Stimulated activated CD8-positive, alpha-beta memory T cell treated with anti-CD3 and anti-CD28 coated beads, Interleukin-12 subunit alpha, Interleukin-12 subunit beta, amount 100 ng/mL, for 4 hours (primary cell): ENCODE measurements at places on chromosomes 11 and 22.

GRCh38 chr22:22737590-22737989 lies 93.2 kb downstream of the GGTLC2 start:
- DNase-seq = no peak

DNA sequence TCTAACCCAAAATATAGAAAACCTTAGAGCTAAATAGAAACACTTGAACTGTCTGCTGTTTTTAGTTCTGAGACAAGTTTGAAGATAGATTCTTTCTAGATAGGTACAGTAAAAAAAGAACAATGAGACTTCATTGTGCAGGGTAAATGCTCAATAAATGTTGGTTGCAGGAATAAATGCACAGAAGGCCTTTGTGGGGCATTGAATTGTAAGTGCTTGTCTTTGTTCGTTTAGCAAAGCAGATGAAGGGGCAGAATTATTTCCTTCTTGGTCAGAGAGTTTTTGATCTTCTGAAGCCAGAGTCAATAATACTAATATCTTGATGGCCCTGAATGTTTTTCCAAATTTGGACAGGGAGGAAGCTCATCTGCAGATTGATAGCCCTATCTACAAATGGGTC lies 340.4 kb downstream of the OPCML start:
- no peak for DNase-seq

- DNase-seq = no peak
Observed at GRCh38 chr11:62931499-62932278, 10.5 kb upstream of the CHRM1 start.

DNA sequence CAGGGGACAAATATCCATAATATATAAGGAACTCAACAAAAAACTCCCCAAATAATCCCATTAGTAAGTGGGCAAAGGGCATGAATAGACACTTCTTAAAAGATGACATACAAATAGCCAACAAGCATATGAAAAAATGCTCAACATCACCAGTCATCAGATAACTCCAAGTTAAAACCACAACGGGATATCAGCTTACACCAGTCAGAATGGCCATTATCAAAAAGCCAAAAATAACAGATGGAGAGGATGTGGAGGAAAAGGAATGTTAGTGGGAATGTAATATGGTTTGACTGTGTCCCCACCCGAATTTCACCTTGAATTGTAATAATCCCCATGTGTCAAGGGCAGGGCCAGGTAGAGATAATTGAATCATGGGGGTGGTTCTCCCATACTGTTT lies 350.1 kb downstream of the GUCY1A2 start:
- DNase-seq = no peak

GRCh38 chr11:122339436-122340060 lies 223.5 kb upstream of the BLID start:
- no peak for DNase-seq

DNA sequence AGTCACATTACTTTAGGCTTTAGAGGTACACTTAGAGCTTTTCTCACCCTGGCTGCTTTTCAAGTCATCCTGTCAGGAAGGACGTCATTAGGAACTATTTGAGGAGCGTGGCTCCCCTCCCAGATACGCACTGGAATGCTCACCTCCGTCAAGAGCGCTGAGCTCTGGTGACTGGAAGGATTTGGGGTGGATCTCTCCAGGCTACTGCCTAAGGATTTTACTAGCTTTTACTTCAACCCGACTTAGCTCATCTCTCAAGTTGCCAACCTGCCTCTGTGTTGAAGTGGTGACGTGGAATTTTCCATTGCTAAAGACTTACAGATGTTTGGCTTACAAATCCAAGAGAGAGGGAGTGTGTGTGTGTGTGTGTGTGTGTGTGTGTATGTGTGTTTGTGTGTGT lies 355.3 kb upstream of the CCDC90B start:
- no peak for DNase-seq

DNA sequence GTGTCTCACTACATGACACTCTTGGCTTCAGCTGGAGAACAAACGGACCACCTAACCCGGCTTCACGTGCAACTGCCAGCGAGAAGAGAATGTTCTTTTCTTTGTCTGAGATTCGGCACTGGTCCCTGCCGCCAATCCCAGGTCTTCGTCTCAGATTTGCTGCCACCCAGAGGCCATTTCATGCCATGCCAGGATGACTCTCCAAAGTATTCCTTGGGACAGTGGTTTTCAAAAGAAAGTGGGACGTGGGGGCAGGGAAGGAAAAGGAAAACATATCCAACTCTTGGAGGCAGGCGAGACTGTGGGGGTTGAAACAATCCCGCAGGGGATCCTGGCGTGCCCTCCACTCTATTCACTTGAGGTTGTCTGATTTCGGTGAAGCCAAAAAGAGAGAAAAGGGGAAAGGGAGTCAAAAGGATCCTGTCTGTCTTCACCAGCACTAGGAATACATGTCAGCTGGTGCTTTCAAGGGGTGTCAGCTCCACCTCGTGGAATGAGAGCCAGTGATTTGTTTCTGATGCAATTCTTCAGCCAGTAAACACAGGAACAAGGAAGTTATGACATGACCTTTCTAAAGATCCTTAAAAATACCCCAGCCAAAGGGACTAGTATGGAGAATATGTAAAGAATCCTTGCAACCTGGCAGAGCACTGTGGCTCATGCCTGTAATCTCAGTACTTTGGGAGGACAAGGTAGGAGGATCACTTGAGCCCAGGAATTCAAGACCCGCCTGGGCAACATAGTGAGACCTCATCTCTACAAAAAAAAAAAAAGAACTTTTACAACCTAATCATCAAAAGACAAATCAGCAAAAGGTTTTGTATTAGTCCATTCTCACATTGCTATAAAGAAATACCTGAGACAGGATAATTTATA lies 41.0 kb upstream of the APLNR start:
- DNase-seq = no peak

DNA sequence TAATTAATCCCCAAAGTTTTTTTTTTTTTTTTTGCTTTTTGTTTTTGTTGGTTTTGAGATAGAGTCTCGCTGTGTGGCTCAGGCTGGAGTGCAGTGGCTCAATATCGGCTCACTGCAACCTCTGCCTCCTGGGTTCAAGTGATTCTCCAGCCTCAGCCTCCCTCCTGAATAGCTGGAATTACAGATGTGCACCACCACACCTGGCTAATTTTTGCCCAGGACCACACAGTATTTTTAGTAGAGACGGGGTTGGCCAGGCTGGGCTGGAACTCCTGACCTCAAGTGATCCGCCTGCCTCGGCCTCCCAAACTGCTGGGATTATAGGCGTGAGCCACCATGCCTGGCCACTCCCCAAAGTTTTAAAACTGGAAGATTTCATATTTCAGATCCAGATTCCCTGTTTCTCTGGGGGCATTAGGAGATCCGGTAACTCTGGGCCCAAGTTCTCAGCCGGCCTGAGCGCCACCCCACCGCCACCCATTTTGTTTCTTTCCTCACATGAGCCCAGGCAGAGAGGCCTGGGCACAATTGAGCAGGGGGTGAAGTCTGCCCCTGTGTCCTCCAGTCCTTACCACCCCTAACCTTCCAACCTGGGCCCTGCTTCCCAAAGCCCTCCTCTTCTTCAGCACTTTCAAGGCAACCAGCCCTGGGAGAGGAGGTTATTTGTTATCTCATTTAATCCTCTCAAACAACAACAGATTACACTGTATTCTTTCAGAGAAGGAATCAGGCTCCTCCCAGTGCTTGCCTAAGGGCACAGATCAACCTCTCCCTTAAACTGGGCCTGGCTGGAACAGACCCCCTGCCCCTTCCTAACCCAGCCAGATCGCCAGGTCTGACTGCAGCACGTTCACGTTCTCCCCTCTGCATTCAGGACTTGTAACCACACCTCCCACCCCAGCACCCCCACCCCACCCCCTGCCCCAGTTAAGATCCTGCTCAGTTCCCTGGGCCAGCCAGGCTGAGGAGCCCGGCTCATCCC lies 1.9 kb upstream of the CSNK1E start:
- DNase-seq = no peak

GRCh38 chr11:78973876-78974275 lies 399.2 kb upstream of the NARS2 start:
- DNase-seq = no peak

- no peak for DNase-seq
Observed at GRCh38 chr11:531919-532526, 3.4 kb downstream of the HRAS start.

DNA sequence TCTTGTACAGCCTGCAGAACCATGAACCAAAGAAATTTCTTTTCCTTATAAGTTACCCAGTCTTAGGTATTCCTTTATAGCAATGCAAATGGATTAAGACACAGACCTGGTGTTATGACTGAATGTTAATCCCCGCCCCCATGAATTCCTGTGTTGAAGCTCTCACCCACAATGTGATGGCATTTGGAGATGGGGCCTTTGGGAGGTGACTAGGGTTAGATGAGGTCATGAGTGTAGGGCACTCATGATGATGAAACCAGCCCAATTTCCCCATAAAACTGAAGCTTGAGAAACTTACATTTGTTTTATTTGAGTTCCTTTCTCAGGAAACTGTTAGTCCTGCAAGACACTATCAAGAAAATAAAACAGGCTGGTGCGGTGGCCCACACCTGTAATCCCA lies 115.8 kb upstream of the THY1 start:
- no peak for DNase-seq

GRCh38 chr11:69431136-69431535 lies 50.3 kb upstream of the LINC01488 start:
- DNase-seq = no peak

DNA sequence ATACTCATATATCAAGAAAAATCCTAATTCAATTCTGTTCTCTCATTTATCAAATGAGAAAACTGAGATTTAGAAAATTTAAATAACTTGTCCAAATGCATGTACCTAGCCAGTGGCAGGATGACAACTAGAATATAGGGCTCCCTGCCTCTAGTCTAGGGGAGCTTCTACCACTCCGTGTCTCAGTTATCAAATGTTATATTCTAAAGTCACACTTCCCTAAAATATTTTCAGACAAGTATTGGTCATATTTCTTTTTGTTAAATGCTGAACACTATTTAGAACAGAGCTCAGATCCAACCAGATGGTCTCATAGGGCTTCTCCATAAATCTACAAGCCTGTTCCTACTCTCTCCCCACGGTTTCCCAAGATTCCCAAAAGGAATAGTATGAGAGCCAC lies 26.3 kb downstream of the KCNJ1 start:
- DNase-seq = no peak

DNA sequence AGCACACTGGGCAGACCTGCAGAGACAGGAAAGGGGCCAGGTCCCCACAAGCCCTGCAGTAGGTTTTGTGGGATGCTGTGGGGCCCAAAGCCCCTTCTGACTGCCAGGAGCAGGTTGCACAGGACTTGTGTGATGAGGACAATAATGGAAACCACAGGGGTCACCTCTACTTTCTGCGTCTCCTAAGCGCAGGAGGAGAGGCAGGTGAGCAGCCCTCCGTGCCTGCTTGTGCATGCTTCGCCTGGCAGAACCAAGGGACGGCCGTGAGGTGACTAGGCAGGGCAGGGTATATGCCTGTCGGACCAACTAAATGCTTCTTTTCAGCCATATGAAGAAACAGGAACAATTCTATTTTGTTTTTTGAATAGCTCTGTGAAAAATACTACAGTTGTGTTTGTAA lies 77.9 kb upstream of the PITPNB start:
- no peak for DNase-seq

DNA sequence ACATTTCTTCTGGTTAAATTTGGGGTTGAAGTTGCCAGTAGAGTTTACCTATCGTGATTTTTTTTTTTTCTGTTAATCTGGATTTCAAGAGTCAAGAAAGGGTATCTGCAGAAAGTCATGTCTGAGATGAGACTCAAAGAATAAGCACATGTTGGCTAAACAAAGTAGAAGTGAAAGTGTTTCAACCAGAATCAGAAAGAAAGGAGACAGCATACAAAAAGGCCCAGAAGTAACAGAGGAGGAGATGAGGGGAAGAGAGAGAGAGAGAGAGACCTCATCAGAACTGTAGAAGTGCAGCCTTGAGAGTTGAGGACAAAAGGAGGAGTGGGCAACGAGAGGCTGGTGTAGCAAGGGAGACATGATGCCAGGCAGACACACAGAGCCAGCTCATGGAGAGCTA lies 54.9 kb downstream of the SVIP start:
- no peak for DNase-seq

DNA sequence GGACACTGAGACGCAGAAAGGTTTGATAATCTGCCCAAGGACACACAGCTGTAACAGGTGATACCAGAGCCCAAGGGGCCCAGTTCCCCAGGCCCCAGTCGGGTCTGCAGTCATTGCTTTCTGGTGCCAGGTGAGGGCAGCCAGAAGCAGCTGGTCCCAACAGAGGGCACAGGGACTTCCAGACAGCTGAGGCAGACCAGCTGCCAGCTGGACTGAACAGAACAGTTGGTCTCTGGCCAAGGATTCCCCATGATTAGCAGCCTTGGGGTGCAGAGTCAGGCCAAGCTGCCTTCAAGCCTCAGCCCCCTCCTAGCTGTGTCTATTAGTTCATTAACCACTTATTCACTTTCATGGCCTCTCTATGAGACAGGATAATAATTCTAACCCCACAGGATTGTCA lies 105.6 kb downstream of the RRAS2 start:
- DNase-seq = no peak

DNA sequence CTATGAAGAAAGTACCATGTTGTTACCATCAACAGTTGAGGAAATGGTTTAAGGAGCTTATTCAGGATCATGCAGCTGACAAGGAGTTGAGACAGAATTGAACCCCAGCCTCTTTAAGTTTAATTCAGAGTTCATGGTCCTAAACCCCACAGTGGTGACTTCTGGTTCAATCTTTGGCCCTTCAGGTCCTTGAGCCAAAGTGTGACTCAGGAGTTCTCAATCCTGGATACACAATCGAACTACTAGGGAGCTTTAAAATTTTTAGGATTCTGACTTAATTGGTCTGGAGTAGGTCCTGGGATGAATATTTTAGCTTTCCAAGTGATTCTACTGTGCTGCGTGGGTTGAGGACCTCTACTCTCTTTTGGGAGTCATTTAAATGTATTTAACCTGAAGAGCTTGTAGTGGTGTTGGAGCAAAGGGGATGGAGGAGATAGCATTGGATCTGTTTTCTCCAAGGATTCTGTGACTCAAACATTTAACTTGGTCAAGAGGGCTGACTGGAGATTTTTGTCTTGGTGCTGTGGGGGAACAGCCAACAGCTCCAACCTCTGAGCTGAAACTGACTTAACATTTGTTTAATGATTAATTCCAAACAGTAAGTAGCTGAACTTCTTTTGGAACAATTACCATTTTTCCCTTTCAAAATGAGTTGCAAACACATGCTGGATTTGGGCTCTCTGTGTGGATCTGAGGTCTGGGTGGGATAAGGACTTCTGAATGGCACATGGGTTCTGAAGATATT lies 80.1 kb downstream of the INSC start:
- no peak for DNase-seq
